ENCODE measurements at places on chromosomes 6 and 20. TPM values are rescaled to one million over a fixed set of nuclear protein-coding genes. Genes with fewer than 3 reads are reported as not detected.

Gene POM121L2
- total RNA-seq = not detected

Gene KIAA1586
- 17.3 TPM for total RNA-seq

Gene PGC
- not detected for total RNA-seq

Gene SSTR4
- not detected for total RNA-seq

Gene SLC16A10
- not detected for total RNA-seq

Gene EPPIN
- not detected for total RNA-seq

Gene RNF144B
- 0.83 TPM for total RNA-seq

Gene BACH2
- total RNA-seq = 1.5 TPM

Gene EYA2
- 1.7 TPM for total RNA-seq

Gene GCNT2
- total RNA-seq = 2.1 TPM

Gene FHL5
- total RNA-seq = not detected

Gene CYP24A1
- total RNA-seq = not detected

Gene PNISR
- total RNA-seq = 60.1 TPM

Gene EPM2A
- total RNA-seq = 10.0 TPM

Gene SLC22A23
- 5.1 TPM for total RNA-seq

Gene GCLC
- total RNA-seq = 35.4 TPM

Gene OCSTAMP
- total RNA-seq = not detected
